ENCODE measurements at places on chromosomes 4 and X.
A peak's percentile ranks its signal among the peaks of the same experiment; 100 is the strongest.

GRCh38 chr4:6749340-6750171, 33.0 kb upstream of the KIAA0232 start:
- DNase-seq = no peak

DNA sequence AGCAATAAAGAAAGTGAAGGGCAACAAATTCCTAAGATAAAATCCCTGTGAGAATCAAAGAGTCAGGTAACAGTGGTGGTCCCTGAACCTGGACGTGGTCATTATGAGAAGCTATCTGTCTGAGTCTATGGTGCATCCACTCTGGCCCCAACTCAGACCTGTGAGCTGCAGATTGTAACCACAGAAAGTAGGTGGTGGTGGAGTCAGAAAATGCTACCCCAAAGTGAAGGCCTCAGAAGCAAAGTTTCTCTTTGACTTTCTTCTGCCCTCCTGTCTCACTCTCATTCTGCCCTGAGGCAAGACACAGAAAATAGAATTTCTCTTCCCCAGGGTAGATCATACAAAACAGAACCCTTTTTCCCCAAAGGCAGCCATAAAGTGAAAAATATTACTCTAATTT, 84.1 kb upstream of the NEIL3 start:
- peak; percentile 71 for DNase-seq

- no peak for DNase-seq
Measured at GRCh38 chr4:184019076-184019475, 114.0 kb downstream of the STOX2 start.

- DNase-seq = no peak
Measured at GRCh38 chr4:123417813-123418212, 21.2 kb downstream of the SPRY1 start.

- DNase-seq = peak; percentile 15
Measured at GRCh38 chr4:1793496-1793840, 375 bp downstream of the FGFR3 start.

DNA sequence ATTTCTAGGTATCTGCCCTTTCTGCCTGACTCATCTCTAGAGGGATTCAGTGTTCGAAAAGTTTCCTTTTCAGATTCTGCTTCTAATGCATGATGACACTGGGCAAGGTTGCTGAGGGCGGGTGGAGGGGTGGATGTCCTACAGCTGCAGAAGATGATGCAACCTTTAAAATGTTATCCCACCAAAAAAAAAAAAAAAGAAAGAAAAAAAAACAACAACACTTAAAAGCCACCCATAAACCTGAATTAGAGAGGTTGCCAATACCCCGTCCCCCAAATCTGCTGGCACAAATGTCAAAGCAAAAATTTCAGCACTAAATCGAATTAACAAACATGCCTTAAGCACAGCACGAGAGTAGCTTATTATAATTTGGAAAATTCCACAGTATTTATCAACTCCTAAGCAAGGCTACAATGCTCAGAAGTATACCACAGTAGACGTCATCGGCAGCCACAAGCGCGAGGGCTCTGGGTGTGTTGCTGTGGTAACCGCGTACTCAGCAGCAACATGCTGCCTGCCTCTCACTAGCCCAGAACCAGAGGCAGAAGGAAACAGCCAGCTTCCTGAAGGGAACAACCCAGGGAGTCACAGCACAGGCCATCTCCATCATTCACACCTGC, 167.5 kb upstream of the MAP3K15 start:
- DNase-seq = no peak

DNA sequence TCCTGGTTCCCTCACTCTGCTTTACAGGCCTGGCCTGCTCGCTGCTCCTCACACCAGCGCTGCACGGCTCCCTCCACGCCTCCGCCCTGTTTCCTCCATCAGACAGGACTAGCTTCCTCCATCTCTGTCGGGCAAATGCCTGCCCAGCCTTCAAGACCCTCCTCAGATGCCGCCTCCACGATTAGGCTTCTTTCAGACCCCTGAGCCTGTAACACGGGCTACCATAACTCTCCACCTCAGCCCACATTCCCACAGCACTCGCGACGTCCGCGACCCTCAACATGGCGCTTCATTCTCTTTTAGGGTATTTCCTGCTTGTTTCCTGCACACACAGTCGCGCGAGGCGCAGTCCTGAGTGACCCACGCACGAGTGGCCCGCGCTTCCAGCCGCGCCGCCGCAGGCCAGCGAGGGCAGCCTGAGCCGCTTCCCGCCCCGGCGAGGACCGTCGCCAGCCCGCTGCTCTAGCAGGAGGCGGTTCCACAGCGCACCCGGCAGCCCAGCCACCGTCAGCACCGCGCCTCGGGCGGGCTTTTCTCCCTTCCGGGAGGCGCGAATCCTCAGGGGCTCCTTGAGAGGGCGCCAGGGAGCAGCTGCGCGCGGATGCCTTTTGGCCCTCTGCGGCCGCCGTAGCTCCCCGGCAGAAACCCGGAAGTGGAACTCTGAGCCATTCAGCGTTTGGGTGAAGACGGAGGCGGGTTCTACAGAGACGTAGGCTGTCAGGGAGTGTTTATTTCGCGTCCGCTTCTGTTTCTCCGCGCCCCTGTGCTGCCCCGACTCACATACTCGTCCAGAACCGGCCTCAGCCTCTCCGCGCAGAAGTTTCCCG, at the start of gene FRG1:
TSS of gene FRG1 (plus strand) at position 695 of the 827 bp plus-strand sequence. CDS start 138 bp downstream, outside the sequence.
- peak; percentile 83 for DNase-seq

GRCh38 chr4:68346461-68346860, 3.4 kb downstream of the YTHDC1 start:
- no peak for DNase-seq

GRCh38 chrX:75623535-75623934, 100.7 kb upstream of the ZDHHC15 start:
- no peak for DNase-seq

- peak; percentile 55 for DNase-seq
Measured at GRCh38 chr4:67727124-67727850, 26.3 kb upstream of the UBA6 start.

DNA sequence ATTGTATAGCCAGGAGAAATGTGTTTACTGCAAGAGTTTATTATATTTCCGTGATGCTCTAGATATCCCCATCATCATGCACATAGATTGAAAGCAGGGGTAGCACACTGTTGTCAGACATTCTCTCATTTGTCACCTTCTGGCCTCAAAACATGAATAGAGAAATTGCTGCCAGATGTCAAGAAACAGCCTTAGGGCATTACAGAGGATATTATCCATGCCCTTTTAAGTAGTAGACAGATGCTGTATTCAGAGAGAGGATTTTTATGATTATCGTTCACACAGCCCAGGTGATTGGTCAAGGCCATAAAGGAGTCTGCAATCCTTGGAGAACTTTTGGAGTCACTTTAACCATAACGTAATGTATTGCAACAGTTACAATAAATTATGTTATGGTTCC, 1961.5 kb upstream of the TENM3 start:
- no peak for DNase-seq

DNA sequence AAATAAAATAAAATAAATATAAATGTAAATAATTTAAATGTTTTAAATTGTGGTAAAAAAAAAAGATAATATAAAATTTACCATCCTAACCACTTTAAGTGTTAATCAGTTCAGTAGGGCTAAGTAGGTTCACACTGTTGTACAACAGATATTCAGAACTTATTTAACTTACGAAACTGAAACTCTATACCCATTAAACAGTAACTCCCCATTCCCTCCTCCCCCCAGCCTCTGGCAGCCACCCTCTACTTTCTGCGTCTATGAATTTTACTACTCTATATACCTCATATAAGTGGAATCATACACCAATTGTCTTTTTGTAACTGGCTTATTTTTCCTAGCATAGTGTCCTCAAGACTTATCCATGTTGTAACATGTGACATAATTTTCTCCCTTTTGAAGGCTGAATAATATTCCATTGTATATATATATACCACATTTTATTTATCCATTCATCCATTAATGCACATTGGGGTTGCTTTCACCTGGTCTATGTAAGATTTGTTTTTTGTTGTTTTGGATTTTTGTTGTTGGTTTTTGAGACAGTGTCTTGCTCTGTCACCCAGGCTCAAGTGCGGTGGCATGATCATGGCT, 32.5 kb upstream of the ELF2 start:
- peak; percentile 75 for DNase-seq

- DNase-seq = no peak
Measured at GRCh38 chr4:174005422-174005821, 278.0 kb downstream of the FBXO8 start.

DNA sequence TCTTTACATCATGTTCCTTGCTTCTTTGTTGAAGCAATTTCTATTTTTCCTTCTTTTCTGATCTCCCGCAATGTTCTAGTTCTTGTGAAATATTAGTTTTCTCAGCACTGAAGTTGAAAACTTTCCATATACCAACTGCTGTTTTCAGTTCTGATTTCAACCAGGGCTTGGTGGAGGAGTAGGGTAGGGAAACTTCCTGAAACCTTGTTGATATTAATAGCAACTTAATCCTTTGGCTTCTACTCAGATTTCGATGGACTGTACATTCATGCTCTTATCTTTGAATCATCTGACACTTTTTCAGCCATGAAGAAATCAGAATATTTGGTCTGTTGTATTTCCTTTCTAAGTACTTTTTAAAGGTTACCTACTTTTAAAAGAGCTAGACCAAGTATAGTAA, 315.8 kb downstream of the RPA4 start:
- DNase-seq = no peak

DNA sequence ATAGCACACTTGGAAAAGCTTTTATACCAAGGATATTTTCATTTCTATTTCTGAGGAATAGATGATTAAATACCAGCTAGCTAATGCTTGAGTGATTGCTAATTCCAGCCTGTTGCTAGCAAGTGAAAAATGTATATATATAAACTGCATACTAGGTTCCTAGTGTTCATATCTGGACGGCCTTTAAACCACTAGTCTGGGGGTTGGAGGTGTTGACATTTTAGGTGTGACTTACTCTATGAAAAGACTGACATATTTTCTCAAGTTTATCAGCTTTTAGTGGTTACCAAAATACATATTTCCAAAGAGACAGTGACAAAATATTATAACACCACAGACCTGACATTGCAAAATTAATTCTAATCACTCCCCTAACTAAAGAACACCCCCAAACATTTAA, 44.7 kb downstream of the MTMR8 start:
- DNase-seq = no peak

DNA sequence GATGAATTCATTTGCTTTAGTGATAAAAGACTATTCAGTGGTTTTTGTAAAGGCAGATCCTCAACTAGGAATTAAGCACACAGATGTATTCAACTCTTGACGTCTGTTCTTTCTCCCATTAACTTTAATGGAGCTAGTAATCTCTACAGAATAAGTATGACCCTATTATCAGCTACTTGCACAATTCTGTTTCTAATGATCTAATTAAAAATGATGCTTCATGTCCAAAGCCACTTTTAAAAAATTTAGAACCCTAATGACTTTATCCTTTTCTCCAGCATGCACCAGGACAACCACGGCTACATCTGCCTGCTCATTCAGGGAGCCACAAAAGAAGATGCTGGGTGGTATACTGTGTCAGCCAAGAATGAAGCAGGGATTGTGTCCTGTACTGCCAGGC, 85.4 kb downstream of the CBR4 start:
- no peak for DNase-seq

DNA sequence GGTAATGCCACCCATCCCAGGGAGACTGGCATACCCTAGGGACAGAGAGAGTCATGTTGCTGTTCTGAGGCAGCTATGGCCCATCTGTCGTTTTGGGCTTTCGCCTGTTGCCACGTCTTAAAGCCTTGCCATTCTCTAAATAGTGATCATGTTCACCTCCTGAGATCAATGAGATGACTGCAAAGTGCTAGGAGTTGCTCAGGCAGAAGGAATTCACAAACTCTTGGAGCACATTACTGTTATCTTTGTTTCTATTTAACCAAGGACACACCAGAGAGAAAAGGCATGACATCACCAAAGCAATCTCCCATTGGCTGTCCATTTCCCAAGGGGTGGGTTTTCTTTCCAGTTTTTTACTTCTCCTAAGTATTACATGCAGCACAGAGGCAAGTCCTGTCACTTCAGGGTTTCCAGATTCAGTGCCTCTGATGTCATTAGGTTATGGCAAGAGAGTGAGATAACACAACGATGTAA, 37.1 kb upstream of the SETD7 start:
- no peak for DNase-seq

- DNase-seq = no peak
Measured at GRCh38 chr4:184235526-184235925, 17.9 kb upstream of the ENPP6 start.

DNA sequence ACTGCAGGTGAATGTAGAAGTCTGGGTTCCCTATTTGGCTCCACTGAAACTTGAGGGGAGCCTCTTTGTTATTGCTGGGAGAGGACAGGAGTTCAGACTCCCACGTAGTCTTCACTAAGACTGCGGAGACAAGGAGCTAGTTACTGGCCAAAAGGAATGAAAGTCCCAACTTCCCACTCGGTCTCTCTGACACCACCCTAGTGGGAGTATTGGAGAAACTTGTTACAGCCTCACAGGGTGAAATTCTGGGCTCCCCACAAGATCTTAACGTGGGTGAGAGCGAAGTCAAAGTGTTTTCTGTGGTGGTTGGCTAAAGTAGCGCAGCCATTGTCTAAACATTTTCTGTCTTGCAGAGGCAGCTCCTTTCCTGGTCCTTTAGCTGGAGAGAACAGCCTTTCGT, 13.5 kb downstream of the MYOZ2 start:
- no peak for DNase-seq

DNA sequence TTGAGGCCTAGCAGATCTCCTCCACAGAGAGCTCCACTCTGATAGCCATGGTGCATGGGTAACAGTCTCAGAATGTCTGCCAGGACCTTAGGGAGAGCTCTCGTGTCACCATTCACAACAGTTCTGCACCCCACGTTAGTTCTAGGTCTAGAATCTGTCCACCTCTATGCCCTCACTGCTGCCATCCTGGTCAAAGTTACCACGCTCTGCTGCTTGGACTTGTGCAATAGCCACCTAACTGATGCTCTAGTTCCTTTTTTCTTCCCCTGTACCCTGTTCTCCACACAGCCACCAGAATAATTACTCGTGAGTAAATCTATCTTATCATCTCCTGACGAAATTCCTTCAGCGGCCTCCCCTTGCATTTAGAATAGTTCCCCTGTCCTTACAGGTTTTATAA, 268.8 kb upstream of the GATB start:
- no peak for DNase-seq

GRCh38 chr4:93359586-93359985, 469.0 kb upstream of the ATOH1 start:
- DNase-seq = no peak

DNA sequence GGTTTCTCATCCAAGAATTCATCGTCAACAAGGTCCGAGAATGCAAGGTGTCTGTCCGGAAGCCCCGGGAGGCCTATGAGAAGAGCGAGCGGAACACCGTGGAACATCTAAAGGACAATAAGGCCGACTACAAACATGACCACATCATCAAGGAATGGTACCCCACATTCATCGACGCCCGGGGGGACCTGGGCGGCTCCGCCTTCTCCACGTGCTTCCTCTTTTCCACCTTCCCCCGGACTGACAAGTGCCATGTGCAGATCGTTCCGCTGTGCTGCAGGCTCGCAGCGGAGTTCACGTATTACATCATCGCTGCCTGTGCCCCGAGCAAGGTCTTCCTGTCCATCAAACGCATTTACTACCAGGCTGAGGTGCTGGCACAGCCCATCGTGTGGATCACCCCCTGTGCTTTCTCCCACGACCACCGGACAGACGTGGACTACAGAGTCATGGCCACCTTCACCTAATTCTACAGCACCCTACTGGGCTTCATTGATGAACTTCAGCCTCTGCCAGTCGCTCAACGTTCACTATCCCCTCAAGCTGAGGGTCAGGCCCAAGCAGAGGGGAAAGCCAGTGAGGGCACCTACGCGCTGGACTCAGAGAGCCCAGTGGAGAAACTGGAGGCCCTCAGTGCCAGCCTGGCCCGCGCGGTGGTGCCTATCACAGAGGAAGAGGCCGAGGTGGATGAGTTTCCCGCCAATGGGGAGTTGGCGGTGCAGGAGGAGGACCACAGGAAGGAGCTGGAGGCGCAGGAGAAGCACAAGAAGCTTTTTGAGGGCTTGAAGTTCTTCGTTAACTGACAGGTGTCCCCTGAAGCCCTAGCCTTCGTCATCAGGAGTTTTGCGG, 125.9 kb upstream of the PABPC4L start:
- no peak for DNase-seq
